ENCODE measurements at places on chromosomes 6 and 20. TPM values are rescaled to one million over a fixed set of nuclear protein-coding genes. Genes with fewer than 3 reads are reported as not detected.

- no peak for DNase-seq
These were observed 19.3 kb downstream of the AK9 start for GRCh38 chr6:109671733-109672132.

GRCh38 chr6:25660512-25660911 lies 8.5 kb downstream of the SCGN start:
- DNase-seq: no peak

GRCh38 chr6:154536999-154537398 lies 26.5 kb upstream of the CNKSR3 start:
- no peak for DNase-seq

- no peak for DNase-seq
These were observed 55.6 kb upstream of the ATXN1 start for GRCh38 chr6:16816891-16817290.

GRCh38 chr20:45392733-45393132 lies 14.6 kb upstream of the TP53TG5 start:
- no peak for DNase-seq

- no peak for DNase-seq
These were observed 121.9 kb upstream of the ZFP64 start for GRCh38 chr20:52313341-52313963.

DNA sequence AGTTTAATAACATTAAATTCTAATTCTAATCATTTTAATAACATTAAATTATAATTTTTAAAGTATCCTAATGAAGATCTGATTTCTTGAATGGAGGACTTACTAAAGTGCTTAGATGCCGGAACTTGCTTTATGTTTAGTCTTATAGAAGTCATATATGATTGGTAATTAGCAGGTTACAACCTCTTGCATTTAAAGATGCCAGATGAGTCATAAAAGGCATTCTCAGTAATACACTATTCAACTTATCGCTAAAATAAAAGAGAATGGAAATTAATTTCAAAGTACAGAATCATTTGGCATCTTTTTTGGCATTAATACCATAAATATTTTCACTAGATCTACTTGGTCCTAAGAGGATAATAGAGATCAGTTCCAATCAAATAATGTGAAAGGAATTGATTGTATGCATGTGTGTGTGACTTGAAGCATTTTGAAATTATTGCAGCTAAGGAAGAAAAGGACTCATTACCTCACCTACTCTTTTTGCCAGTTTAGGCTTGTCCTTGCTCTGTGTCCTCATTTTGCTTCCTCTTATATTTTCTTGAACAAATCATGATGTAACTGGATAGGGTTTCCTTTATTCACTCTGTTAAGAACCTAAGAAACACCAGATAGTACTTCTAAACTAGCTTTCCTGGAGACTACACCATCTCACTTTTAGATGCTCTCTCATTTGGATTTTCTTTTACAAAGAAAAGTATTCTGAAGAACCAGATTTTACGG lies 2.7 kb downstream of the COL21A1 start:
- DNase-seq: no peak

DNA sequence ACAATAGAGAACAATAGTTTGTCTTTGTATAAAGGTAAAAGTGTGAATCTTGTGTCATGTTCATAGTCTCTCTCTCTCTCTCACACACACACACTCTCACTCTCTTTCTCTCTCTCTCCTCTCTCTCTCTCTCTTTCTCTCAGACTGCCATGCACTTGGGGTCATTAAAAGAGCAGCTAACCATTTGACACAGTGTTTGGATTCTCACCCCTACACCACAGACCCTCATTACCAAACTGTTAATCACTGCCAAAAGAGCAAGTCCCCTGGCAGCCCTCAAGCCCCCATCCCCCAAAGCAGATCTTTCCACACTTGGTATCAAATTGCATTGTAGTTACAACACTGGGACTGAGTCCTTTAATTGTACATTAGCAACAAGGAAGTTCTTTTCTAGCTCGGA lies 305.8 kb upstream of the RSPO3 start:
- no peak for DNase-seq

Gene SRMS
- not detected for total RNA-seq

- no peak for DNase-seq
These were observed 86.0 kb upstream of the SLC22A16 start for GRCh38 chr6:110562316-110562915.

- no peak for DNase-seq
These were observed 393 bp downstream of the RUNX2 start for GRCh38 chr6:45328523-45328922.
